SW 1271 (cell line): ENCODE measurements at places on chromosomes 16 and 17.

DNA sequence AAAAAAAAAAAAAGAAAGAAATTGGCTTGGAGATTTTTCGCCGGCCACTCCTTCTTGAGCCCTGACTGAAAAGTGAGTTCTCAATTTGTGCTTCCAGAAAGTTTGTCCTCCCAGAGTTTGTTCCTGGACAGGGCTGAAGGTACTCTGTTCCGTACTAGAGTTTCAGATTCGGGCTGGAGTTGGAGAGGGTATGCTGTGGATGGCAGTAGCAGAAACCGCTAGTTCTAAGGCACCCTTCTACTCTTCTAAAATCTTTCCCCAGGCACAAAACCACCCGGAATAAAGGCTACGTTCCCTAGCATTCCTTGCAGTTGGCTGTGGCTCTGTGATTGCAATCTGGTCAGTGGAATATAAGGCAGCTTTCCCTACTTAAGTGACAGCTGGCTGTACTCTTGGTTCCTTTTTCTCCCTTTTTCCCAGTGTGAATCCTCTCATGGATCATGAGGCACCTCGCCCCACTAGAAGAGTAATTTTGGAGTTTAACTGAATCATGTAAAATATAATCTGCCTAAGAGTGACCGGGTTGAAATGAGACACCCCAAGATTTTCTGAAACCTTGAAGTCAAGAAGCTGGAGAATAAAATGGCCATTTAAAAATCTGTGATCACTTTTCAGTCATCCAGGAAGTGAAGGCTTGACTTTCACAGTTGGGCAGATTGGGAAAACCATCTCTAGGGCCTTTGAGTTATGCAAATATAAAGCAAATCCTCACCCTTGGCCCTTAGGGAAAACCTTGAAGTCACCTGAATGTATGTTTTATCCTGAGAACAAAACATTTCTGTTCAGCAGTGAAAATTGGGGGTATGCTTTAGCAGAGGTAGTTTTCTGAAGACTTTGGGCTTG lies 901 bp upstream of the HEATR6 start:
- DNase-seq: peak; percentile 64

DNA sequence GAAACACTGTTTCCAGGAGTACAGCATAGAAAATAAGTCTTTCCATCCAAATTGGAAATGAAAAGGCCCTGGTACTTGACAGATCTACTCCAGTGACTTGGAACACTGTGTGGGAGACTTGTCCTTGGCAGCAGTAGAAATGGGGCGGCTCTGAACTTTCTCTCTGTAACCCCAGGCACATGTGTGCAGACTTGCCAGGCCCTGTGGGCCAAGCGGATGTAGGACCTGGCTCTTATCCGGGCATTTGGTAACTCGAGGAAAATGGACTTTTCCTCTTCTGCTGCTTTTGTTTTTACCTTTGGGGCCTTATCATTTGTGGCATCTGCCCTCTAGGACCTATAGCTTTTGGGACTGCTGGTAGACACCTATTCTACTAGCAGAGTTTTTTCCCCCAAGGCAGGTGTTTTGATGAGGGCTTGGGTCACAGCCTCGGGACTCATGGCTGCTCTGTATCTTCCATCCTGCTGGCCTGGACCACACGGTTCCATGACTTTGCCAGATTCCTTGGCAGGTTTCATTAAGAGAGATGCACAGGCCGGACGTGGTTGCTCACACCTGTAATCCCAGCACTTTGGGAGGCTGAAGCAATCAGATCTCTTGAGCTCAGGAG lies 43.5 kb downstream of the SMPD3 start:
- DNase-seq: no peak

DNA sequence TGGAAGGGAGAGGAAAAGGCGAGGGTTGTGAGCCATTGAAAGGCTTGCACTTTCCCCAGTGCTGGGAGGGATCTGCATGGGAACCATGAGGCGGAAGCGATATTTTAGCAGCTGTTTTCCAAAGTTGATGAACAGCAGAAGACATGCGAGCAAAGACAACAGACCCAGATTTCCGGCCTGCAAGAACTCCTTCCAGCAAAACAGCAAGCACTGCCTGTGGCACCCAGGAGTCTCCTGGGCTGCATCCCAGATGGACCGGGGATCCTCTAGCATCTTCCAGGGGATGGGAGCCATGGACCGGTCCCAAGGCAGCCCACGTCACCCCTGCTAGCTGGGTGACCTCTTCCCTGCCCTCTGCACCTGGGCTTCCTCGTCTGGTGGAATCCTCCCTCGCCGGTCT lies 162.8 kb downstream of the IRF8 start:
- DNase-seq: no peak

GRCh38 chr17:35748341-35748841 lies 4.6 kb downstream of the GAS2L2 start:
- no peak for DNase-seq

DNA sequence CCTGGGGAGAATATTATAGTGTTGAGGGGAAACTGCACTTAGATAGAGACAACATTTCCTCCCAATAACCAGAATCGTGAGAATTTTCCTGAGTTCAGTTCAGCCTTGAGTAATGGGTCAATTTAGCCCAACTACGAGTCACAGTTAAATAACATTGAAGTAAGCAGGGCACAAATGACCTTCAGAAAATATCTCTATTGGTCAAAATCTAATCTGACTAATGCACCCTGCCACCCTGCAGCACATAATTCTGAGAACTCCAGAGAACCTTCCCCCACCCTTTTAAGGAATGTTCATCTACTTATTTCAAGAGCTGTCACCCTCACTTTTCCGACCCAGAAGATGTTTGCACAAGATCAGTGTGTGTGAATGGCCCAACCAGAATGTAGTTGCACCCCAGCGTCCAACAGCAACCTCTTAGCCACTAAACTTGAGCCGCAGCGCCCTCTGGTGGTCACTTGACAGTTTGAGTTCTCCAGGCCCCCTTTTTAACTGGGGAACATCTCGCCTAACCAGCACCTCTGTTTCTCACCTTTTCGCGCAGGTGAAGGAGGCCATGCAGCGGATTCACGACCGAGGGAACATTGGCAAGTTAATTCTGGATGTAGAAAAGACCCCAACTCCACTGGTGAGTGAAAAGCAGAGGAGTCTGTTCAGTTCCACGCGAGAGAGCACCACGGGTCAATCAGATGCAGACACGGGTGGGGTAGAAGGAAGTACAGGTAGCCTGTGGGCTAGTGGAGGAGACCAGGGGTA lies 50.9 kb upstream of the CLEC3A start:
- DNase-seq: peak; percentile 38

DNA sequence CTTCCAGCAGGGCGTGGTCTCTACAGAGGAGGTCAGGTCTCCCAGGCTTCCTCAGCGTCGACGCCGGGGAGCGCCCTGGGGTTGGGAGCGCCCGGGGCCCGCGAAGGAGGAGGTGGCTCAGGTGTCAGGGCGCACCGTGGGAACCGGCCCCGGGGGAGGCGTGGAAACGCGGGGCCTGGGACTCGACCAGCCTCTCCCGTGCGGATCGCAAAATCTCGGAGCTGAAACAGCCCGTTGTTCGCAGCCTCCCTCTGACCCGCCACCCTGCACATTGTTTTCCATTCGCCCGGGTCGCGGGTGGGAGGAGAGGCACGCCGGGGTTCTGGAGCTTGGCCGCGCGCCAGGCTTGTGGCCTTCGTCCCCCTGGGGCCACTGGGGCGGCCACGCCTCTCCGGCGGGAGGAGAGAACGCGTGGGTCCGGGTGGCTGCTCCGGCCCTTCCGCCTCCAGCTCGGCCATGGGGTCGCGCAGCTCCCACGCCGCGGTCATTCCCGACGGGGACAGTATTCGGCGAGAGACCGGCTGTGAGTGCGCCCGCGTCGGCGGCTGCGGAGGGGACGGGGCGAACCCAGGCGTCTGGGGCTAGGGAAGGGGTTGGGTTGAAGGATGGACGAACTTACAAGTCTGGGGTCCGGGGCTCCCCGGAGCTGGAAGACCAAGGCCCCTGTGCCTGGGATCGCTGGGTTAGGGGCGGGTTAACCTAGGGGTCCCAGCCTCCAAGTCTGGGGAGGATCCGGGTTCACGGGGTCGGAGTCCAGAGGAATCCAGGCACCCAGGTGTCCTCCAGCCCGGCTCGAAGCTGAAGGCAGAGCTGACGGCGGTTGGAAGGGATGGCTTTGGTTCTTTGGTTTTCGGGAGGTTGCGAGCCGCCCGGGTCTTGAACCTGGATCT lies at the start of gene CHP2:
Gene CHP2, plus strand, starts transcription at position 433 of the 890 bp plus-strand sequence. Its CDS starts 24 bp downstream, at position 457.
- no peak for DNase-seq

DNA sequence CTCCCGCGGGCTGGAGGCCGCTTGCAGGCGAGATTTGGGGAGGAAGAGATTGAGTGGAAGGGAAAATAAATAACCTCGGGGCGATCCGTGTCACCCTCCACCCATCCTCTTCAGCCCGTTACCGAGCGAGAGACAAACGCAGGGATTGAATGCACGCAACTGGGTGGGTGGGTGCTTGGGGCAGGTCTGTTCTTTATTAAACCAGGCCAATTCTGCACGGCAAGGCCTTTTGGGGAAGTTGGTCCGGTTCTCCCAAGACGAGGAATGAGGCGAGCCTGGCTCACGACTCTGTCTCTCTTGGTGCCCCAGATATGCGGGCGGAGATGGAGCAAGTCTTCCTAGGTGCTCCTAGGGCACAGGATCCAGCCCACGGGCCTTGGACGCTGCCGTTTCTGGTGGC lies 396 bp upstream of the HOXB7 start:
- no peak for DNase-seq
